AG04450 (cell line): ENCODE measurements at places on chromosomes 1 and 21. TPM values are rescaled to one million over a fixed set of nuclear protein-coding genes. Genes with fewer than 3 reads are reported as not detected.

The AVPR1B gene
- polyA plus RNA-seq, result not detected in 2 replicates

The RSPH1 gene
- not detected in 2 replicates for polyA plus RNA-seq

The CHD5 gene
- 0.02 and 0.06 TPM in 2 replicates for polyA plus RNA-seq

The PTGFR gene
- polyA plus RNA-seq, result 1.2 and 2.0 TPM in 2 replicates

The CYP4Z1 gene
- polyA plus RNA-seq, result not detected in 2 replicates

The CLDN14 gene
- polyA plus RNA-seq, result not detected in 2 replicates

The LCE3E gene
- polyA plus RNA-seq, result not detected in 2 replicates

The KCNJ6 gene
- polyA plus RNA-seq, result 0.02 and 0.06 TPM in 2 replicates

The HNRNPR gene
- 134 and 171 TPM in 2 replicates for polyA plus RNA-seq
